ENCODE measurements at places on chromosomes 7 and 10.
A peak's percentile ranks its signal among the peaks of the same experiment; 100 is the strongest.

DNA sequence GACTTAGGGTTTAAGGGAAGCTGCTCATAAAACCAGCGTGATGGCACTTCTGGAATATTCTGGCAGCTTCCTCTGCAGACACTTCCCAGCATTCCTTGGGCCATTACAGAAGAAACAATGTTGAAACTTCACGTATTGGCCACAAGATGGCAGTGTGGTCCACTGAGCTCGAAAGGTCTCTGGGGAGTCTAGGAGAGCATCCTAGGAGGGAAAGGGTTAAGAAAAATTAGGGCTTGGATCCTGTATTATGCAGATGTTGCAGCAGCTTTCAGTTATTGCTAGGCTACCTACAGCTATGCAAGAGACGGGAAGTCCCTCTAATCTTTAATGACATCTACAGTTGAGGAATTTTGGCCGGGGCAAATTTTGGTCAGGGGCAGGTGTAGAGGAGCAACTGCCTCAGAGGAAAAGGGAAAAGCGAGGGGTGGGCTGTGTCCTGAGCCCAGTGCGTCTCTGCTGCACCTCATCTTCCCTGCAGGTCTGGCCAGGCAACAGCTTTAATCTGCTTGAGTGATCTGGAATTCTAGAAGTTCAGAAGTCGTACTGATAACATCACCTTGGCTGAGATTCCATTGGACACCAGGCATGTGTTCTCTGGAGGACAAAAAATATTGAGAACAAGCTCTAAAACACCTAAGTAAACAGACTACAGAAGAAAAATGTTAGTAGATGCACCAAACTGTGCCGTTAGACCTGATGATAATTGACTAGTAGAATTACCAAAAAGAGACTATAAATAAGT, 220.8 kb upstream of the PRSS58 start:
- DNase-seq: peak; percentile 59

GRCh38 chr10:95363303-95363912, 72.6 kb upstream of the PDLIM1 start:
- DNase-seq: peak; percentile 65

- no peak for DNase-seq
Measured at GRCh38 chr10:114167985-114168384, 6.0 kb downstream of the CCDC186 start.

DNA sequence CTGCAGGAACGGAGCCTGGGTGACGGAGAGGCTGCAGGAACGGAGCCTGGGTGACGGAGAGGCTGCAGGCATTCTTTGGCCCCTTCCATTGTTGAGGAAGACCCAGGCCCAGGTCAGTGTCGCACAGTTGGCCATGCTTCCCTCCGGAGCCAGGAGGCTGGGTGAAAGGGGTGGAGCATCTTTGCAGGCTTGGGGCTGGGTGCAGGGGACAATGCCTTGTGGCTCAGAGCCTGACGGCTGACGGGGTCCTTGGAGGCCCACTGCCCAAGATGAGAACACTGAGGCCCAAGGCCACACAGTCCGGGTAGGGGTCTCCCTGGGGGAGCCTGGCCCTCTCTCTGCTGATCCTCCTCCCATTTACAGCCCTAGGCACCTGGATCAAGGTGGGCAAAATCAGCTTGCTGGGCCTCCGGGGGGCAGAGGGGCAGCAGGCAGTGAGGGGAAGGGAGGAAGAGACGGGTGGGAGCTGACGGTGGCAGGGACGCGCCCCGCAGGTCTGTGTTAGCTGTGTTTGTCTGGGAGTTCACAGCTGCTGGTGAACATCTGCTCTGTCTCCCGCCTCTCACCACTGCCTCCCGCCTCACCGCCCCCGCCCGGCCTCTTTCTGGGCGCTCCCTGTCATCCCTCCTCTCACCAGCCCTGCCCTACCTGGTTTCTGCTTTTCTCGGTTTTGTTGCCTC, 30.6 kb upstream of the PCBD1 start:
- DNase-seq: no peak

- no peak for DNase-seq
Measured at GRCh38 chr10:78531088-78531487, 497.4 kb downstream of the RPS24 start.

DNA sequence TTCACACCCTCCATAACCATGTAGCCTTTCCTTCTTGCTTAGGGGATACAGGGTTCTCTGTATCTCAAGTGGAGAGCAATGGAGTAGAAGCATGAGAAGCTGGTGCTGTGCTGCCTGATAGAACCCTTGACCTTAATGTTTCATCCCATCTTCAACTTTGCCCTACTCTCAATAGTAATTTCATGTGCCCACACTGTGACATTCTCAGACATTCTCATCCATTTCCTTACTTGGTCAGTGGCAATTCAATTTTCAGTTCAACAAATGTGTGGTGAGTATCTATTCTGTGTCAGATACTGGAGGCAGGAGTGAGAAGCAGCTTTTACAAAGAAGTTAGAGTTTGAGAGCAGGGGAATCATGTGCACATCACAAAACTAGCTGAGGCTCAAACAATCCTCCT, 16.1 kb downstream of the STRIP2 start:
- DNase-seq: no peak

DNA sequence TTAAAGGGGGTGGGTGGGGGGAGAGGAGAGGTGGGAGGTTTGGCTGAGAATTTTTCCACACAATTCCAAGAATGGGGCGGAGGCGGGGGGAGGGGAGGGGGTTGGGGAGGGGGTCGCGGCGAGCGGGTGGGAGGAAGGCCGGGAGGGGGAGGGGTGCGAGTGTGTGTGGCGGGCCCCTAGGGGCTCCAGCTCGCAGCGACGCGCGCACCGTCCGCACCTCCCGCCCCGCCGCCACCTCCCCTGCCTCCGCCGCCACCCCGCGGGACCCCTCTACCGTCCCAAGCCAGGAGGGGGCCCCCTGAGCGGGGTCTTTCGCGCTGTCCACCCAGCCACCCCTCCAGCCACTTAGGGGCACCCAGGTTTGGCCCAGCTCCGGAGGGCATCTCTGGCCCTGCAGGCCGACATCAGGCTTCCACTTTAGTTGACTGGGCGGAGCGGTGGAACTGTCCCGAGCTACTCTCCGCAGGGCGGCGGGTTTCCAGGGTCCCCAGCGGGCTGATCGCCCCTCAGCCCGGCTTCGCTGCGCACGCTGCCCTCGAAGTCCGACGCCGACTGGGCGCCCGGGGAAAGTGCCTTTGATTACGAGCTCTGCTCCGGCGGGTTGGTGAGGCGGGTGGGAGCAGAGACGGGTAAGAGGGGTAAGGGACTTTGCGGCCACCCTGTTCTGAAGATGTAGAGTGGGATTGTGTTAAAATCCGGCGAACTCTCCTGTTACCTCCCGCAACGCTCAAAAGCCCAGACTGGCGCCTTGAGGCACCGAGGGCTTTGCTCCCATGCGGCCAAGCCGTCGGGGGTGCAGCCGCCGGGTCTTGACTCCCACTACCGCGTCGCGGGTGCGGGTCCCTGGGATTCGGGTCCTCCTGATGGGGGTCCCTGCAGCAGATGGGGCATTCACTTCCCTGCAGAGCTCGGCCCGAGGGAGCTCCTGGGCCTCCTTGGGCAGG, 1.8 kb upstream of the VAX1 start:
- DNase-seq: no peak

DNA sequence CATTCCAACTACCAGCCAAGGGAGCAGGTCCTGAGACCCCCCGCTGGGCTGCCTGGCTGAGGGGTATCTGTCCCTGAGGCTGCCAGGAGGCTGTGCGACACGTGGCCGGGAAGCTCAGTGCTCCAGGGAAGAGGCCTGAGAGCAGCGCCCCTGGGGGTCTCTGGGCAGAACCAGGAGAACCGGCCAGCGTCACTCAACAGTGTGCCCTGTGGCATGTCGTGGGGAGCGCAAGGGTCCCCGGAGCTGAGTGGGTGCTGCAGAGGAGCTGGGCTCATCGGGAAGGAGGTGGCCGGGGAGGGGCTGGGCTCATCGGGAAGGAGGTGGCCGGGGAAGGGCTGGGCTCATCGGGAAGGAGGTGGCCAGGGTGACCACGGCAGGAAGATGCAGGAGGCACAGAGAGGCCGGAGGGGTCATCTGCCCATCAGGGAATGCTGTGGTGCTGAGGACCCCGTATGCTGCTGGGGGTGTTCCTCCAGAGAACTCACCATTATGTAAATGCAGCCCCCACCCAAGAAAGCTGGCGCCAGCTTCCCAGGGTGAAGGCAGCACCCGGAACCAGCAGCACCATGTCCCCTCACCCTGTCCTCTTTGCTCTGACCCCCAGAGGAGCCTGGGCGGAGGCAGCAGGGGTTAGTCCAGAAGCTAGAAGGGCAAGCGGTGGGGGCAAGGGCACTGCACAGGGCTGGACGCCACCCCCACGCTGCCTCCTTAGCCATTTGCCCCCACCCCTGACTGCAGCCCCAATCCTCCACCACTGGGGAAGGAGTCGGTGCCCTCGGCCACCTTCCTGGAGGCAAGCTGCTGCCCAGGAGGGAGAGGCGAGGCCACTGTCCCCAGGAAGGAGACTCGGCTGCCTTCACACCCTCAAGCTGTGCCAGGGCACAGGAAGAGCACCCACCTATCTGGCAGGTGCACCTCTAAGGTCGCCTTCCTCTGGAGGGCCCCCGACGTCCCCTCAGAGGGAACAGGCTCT, 33.3 kb downstream of the CALML3 start:
- no peak for DNase-seq

- no peak for DNase-seq
Measured at GRCh38 chr7:127782075-127782474, 130.1 kb downstream of the SND1 start.

DNA sequence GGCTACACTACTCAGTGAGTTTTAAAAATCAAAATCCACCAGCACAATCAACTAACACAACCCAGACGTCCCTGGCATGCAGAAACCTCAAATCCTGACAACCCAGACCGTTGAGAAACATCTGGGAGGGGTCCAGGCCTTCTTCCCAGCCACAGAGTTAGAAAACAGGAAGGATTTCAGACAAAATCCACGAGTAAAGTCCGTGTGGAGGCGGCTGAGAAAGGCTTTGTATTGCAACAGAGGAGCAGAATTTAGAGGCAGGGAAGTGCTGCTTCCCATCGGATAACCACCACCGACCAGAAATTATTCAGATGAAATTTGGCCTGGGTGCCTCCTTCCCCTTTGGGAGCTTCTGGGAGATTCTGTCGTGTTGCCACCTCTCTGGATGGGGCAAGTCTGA, 61.5 kb downstream of the TNS3 start:
- no peak for DNase-seq

GRCh38 chr10:129893104-129894089, 70.7 kb downstream of the EBF3 start:
- DNase-seq: no peak

- peak; percentile 81 for DNase-seq
Measured at GRCh38 chr10:26881600-26882331, 21.0 kb upstream of the ABI1 start.

DNA sequence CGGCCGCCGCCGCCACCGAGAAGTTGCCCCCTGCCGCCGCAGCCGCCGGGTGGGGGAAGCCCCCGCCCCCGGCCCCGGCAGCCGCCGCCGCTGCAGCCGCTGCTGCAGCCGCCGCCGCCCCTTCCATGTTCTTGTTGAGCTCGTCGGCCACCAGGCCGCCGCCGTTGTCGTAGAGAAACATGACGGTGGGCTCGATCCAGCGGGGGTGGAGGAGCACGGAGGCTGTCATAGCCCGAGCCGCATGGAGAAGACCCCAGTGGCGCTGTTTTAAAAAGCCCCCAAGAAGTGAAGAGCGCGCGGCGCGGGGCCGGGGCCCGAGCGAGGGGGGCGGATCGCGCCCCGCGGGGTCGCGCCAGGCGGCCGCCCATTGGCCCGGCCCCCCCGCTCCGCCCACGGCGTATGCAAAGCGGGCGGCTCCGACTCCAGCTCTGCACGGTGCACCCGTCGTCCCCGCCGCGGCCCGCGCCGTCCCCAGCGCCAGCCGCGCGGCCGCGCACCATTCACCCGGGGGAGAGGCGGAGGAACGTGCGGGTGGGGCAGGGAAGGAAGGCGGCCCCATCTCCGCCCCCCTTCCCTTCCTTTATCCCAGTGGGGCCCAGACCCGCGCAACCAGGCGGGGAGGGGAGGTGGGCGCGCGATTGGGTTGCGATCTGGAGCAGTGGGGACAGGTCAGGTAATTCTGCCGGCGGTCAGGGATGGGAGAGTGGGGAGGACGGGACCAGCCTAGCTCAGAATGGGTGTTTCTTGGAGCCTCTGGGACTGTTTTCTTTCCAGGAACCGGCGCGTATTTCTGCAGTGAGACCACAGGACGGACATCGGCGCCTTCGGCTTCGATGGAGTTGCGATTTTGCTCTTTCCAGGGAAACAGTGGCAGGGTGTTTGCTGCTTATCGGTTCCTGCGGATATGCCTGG, at the start of gene HOXA13:
HOXA13 (minus strand) TSS at position 243 of the 912 bp plus-strand sequence; CDS start at position 229, 14 bp downstream.
- no peak for DNase-seq

- no peak for DNase-seq
Measured at GRCh38 chr7:12701433-12701832, 14.0 kb downstream of the ARL4A start.

GRCh38 chr7:14020339-14020900, 31.0 kb upstream of the ETV1 start:
- DNase-seq: no peak

GRCh38 chr10:8360365-8360764, 305.9 kb downstream of the GATA3 start:
- DNase-seq: no peak

GRCh38 chr10:116712989-116713543, 29.3 kb downstream of the HSPA12A start:
- no peak for DNase-seq

DNA sequence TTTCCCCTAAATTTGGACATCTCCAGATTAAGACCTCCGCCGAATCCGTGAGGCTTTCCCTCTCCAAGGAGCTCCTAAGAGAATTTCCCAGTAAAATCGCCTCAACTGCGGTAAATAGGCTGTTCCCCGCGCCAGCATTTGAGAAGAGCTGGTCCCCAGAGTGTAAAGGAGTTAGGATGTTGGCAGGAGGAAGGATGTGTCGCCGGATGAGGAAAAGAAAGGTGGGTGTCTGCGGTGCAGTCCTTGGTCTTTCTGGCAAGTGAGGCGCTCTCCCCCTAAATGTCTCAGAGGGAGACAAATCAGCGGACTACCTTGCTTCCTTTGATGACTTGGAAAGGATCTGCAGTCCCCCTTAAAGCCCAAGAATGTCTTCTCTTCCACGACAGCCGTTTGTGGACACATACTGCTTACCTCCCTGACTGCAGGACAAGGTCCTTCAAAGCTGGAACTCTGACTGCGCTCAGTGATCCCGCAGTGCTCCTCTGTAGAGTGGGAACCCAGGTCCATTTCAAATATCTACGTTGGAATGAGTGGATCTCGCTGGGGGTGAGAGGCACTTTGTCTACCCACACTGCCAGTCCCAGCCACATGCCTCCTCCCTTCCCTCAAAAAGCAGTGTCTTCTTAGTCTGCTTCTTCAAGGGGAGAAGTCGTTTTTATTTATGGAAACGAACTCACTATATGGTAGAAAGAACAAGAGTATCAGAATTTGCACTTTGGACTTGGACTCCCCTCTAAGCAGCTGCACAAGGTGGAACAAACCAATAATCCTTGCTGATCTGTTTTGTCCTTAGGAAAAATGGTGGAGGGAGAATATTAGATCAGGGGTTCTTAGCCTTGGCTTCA, 1.1 kb upstream of the DLG5 start:
- DNase-seq: no peak

- DNase-seq: no peak
Measured at GRCh38 chr10:29064680-29065079, 224.2 kb upstream of the LYZL1 start.

All from midbrain (tissue), 1 donor.